ENCODE measurements at places on chromosomes 3 and 15.
A peak's percentile ranks its signal among the peaks of the same experiment; 100 is the strongest.

GRCh38 chr3:131630807-131631206 lies 128.0 kb upstream of the MRPL3 start:
- DNase-seq = no peak

- peak; percentile 72 for DNase-seq
Observed at GRCh38 chr3:194364652-194365434, 4.7 kb downstream of the LRRC15 start.

- no peak for DNase-seq
Observed at GRCh38 chr3:47344971-47345370, 35.9 kb upstream of the PTPN23 start.

- DNase-seq = no peak
Observed at GRCh38 chr3:172099495-172099808, 60.1 kb downstream of the FNDC3B start.

DNA sequence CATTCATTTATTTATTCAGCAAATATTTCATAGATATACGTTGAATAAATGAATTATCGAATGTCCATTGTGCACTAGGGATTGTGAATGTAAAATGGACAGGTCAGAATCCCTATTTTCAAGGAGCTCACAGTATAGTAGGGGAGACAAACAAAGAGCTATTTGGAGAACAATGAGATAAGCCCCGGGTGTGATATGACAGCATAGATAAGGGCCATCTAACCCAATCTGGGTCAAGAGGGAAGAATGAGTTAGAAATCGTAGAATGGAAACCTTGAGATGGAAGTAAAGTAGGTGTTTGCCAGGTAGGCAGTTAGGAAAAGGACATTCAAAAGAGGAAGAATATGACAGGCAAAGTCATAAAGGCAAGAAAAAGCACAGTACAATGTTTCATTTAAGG lies 132.2 kb upstream of the GOLGA6L4 start:
- no peak for DNase-seq

- no peak for DNase-seq
Observed at GRCh38 chr15:67690936-67691335, 134.4 kb upstream of the SKOR1 start.

- no peak for DNase-seq
Observed at GRCh38 chr3:131796558-131797198, 238.1 kb downstream of the CPNE4 start.

DNA sequence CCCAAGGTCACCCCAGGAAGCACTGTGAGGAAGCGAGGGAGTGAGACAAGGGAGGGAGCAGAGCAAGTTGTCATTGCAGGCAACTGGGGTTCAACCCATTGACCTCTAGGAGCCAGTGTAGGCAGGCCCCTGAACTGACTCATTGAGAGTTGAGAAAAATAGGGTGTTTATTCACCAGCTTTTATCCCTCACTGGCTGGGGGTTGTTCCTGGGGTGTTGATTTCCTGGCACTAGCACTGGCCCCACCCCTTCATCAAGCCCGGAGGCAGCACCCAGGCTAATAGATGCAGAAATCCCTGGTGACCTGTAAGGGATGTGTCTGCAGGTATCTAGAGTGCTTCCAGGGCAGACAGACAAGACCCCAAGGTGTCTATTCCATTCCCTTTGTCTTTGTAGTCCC lies 183.9 kb downstream of the ARRDC4 start:
- no peak for DNase-seq

DNA sequence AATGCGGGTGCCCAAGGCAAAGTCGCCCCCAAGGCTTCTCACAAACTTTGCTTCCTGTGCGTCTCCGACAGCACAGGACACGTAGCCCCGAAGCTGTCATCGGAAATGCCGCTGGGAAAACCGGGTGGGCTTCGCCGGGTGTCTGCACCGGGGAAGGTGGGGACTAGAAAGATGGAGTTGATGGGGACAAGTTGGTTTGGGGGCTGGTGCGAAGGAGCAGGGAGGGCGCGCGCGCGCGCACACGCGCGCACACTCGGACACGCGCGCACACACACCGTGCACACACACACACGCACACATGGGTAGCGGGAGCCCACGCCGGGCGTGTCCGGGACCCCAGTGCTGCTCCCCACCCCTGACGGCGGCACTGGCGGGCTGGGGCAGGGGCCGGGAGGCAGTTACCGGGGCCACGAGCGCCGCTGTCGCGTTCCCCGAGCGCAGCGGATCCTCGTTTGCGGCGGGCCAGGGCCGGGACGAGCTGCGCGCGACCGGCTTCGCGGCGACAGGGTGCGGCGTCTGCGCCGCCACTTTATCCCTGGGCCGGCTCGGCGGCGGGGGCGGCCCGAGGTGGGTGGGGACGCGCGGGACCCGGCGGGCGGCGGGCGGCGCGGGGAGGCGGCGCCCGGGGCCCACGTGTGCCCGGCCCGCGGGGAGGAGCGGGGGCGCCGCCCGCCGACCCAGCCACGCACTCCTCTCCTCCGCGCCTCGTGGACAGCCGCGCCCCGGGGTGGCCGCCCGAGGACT lies 539 bp upstream of the MGLL start:
- DNase-seq = peak; percentile 84

GRCh38 chr3:5126586-5126985 lies 4.5 kb downstream of the ARL8B start:
- DNase-seq = no peak

GRCh38 chr3:63864008-63864964 lies 619 bp downstream of the ATXN7 start:
- DNase-seq = peak; percentile 85

DNA sequence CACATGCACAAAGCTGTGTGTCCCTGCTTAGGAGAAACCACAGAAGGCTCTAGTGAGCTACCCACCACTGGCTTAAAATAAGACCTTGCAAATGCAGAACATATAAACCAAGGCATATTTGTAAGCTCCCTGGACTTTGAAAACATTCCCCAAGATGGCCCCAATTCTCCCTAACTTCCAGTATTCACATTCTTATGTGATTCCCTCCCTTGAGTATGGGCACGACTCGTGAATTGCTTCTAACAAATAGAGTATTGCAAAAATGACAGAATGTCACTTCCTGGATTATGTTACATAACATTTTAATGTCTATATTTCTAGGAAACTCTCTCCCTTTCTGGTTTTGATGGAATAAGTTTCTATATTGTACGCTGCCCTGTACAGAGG lies 131.8 kb upstream of the MCTP2 start:
- no peak for DNase-seq

GRCh38 chr3:172355836-172356235 lies 92.4 kb downstream of the GHSR start:
- DNase-seq = no peak

DNA sequence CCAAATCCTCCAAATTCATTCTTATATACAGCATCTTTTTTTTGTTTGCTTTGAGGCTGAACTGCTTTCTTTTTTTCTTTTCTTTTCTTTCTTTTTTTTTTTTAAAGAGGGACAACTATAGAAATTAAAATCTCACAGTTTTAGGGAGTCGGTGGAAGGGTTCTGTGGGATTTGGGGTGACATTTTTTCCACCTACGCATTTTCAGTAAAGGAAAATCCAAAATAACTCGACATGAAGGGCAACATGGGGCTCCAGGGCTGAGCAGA lies 3.0 kb upstream of the FEZF2 start:
- no peak for DNase-seq

DNA sequence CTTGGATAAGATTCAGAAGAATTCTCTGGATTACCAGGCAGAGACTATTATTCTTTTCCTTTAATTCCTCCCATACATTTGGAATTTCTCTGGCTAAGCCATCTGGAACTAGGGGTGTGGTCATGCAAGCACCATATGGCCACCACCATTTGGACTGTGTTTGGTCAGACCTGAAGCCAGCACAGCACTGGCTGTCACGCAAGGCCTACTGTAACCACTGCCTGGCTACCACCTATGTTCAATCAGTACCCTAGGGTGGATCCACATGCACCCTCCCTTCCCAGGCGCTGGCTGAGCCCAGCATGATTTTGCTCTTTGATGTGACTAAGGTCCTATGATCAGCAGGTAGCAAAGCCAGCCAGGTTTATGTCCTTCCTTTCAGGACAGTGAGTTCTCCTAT lies 287.8 kb upstream of the GOLIM4 start:
- no peak for DNase-seq

DNA sequence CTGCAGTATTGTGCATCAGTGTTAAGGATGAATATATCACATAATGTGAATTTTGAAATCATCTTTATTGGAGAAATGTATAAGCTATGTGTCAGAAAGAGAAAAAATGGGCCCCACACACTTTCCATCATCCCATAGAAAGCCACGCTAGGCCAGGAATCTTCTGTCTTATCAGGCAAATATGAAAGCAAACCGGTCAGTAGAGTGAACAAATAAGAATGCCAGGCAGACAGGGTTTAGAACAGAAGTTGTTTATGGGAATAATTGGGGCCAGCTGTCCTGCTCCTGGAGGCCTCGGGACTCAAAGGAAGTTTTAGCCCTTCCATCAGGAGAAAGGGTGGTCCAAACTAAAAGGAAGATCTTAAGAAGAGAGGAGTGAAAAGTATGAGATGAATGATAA lies 39.5 kb downstream of the ZNF280D start:
- DNase-seq = no peak

DNA sequence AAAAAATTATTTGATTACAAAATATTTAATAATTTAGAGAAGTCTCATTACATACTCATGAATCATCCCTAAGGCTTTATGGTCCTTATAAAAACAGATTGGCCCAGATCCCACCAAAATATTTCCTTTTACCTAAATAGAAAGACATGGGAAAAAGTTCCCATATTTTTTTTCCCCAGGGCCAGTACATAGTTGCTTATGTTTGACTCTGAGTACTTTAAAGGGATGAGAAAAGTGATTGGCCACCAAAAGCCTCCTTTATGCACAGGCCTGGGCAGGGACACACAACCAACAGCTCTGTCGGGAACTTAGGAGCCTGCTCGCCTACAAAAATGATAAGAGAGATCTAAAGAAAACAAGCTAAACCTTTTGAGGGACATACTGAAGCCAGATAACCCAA lies 22.3 kb downstream of the KCNAB1 start:
- DNase-seq = no peak

DNA sequence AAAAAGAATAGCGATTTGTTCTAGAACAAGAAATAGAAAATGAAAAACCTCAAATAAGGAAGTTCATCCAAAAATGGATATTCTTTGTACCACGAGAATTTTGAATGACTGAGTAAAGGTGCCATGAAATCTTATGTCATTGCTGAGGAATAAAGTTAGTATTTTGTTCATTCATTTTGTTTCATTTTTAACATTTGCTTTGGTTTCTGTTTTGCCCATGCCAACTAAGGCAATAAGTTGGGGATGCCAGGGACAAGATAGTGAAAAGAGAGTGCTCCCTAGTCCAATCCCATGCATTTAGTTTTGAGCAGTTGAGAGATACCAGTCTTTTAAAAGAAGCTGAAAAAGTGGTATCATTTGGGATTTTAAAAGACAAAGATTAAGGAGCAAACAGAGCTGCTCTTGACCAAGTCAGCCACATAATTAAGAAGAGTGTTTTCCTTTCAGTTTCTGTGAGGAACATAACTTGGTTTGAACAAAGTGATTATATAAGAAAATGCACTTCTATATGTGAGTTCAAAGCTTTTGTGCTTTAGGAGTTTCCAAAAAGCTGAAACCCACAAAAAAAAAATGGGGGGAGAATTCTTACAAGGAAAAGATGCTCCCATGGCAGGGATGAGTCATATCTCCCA lies 201.4 kb downstream of the PLOD2 start:
- no peak for DNase-seq

- DNase-seq = peak; percentile 14
Observed at GRCh38 chr3:81666502-81667121, 94.8 kb downstream of the GBE1 start.

DNA sequence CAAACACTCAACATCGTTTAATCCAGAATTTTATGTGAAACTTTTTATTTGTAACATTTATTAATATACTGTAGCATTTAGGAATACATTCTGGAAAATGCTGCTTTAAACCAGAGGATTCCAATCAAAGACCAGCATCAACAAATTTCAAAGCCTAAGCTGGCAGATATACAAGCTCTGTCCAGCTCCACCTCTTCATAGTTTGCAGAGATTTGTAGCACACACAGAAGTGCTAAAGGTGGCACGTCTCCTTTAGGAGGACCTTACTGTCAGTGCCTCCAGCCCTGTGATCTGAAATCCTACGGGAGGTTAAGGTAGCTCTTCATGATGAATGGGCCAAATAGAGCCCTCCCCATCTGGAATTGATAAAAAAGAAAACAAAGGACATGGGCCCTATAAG lies 329.7 kb upstream of the NECTIN3 start:
- peak; percentile 25 for DNase-seq

- DNase-seq = no peak
Observed at GRCh38 chr15:99983171-99983885, 250.1 kb upstream of the LYSMD4 start.

GRCh38 chr15:91113030-91113429 lies 13.0 kb downstream of the SV2B start:
- no peak for DNase-seq

- DNase-seq = no peak
Observed at GRCh38 chr15:52098323-52098722, 14.3 kb downstream of the BCL2L10 start.

GRCh38 chr3:72266016-72266370 lies 481.0 kb upstream of the PROK2 start:
- DNase-seq = no peak

DNA sequence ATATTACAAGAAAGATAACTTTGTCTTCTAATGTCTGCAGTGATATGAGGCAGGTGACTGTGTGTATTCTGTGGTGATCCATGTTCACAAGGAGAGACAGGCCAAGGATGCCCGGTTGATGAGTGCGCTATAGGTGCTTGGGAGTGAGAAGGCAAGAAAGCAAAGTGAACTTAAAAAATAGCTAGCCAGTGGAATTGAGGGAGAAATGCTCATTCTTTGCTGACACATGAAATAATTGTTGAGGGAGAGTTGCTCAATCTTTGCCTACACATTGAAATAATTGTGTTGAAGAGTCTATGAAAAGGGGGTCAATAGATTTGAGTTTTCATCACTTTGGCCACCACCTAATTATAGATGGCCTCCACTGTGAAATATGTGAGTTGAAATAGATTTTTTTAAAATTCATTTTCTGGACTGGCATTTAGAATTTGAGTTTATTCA lies 156.3 kb downstream of the LPP start:
- no peak for DNase-seq

- no peak for DNase-seq
Observed at GRCh38 chr3:195886181-195887141, 21.9 kb downstream of the TNK2 start.

GRCh38 chr3:54877730-54878129 lies 50.1 kb downstream of the LRTM1 start:
- DNase-seq = no peak

- DNase-seq = no peak
Observed at GRCh38 chr3:184523825-184524615, 37.6 kb upstream of the EPHB3 start.

DNA sequence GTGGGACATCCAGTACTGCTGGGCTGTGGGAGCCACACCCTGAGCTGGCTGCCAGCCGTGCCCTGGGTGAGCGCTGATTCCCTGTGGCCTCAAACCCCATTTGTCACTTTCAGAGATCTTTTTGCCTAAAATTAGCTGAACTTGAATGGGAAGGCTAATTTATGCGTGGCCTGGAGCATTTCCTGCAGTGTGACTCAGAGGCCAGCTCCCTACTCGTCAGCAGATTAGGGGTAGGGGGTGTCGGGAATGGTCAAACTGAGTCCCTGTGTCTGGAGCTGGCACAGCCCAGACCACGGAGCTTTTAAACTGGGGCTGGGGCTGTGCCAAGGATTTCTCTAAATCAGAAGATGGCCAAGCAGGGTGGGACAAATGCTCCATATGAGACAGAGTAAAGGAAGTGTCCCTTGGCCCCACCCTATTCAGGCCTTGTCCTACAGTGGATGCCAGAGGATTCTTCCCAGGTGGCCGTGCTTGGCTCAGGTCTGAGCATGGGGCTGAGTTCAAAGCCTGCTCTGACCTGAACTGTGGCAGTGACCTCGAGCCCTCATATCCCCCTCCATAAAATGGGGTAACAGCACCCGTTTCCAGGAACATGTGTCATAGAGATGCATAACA lies 59.7 kb downstream of the ATP2B2 start:
- no peak for DNase-seq

Data from SK-N-SH (cell line).